Lower leg skin (tissue), 4 donors: ENCODE measurements at places on chromosomes 3 and 15.

DNA sequence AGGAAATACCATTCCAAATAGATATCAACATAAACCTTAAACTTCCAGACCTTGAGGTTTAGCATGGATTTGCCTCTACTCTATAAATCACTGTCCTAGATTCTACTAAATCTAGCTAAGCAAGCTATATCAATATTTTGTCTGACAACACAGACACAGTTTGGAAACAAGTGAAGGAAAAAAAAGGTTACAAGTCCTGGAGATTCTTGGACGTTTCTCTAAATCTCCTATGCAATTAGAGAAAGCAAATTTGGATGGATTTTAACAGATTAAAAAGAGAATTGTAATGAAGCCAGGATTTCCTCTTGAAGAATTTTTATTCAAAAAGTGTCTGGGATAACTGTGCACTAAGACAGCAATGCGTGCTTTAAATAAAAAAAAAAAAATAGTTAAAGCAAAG lies 441.1 kb upstream of the DPH6 start:
- DNase-seq, result no peak

DNA sequence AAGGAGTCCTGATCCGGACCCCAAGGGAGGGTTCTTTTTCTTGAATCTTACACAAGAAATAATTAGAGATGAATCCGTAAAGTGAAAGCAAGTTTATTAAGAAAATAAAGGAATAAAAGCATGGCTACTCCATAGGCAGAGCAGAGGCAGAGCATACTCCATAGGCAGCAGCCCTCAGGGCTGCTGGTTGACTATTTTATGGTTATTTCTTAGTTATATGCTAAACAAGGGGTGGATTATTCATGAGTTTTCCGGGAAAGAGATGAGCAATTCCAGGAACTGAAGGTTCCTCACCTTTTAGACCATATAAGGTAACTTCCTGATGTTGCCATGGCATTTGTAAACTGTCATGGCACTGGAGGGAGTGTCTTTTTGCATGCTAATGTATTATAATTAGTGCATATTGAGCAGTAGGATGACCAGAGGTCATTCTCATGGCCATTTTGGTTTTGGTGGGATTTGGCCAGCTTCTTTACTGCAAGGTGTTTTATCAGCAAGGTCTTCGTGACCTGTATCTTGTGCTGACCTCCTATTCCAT lies 42.2 kb downstream of the C3orf38 start:
- no peak for DNase-seq

DNA sequence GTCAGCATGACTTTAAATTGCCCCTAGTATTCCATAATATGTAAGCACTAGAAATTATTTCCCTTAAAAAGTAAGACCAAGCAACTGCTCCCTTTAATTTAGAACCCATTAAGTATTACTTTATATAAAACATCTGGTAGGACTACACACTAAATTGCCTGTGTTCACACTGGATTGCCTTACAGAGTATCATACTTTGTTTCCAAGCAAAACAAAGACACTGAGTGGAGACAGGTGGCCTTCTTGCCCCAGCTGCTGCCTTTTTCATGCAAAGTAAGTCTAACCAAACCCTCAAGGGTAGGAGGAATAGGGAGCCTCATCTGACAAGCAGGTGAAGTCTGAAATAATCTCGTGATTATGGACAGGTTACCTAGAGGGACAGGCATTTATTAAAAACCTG lies 87.3 kb downstream of the PEX5L start:
- DNase-seq, result no peak

GRCh38 chr15:37368961-37369360 lies 268.6 kb upstream of the MEIS2 start:
- DNase-seq, result no peak

DNA sequence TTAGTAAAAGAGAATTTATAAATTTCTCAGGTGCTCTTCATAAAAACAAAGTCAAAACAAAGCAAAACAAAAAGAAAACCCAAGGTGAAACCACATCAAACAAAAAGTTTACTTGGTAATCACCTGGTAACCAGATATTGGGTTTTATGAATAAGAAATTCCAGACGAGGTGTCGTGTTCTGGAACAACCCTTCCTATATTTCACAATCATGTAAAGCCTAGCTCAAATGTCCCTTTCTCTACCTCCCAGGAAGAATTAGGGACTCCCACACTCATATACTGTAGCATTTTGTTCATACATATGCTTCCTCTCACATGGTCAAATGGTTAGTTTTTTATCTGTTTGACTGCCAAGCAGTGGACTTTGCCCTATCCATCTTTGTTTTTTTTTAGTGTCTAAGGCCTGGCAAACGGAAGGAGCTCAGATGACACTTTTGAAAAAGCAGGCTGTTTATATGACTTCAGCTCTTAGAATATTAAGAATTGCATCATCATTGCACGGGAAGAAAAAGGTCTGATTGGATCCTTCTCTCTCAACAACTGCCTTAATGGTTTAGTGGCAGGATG lies 326.7 kb upstream of the TBL1XR1 start:
- no peak for DNase-seq

- DNase-seq, result peak; percentile 45
These were observed 1.6 kb downstream of the RFTN1 start for GRCh38 chr3:16511681-16512434.

GRCh38 chr3:177657243-177657642 lies 460.0 kb upstream of the TBL1XR1 start:
- no peak for DNase-seq

- DNase-seq, result no peak
These were observed 35.3 kb downstream of the GBE1 start for GRCh38 chr3:81726132-81726531.

- DNase-seq, result no peak
These were observed 39.5 kb downstream of the CADPS start for GRCh38 chr3:62835554-62836236.
